ENCODE measurements at places on chromosomes 16 and 17. TPM values are rescaled to one million over a fixed set of nuclear protein-coding genes. Genes with fewer than 3 reads are reported as not detected.

ALDH3A1 gene
- 0.21 TPM for total RNA-seq

- no peak for DNase-seq
These were observed 18.4 kb upstream of the USP36 start for GRCh38 chr17:78859051-78859450.

DNA sequence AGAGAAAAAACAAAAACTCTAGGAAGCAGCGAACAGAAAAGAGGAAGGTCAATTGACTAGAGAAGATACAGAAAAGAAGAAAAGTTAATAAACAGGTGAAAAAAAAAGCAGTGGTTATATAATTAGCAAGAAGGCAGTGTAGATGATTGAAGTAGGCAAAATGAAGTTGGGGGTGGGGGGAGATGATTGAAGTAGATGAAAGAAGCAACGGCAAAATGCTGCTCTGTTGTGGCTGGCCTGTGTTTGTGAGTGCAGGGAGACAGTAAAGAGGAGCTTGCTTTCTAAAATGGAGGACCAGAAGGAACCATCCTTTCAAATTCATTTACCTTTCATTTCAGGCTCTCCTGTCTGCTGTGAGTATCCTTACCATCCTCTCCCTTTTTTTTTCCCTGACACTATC lies 3.6 kb downstream of the EVI2B start:
- DNase-seq, result no peak

ASGR1 gene
- total RNA-seq, result 1.3 TPM

DNA sequence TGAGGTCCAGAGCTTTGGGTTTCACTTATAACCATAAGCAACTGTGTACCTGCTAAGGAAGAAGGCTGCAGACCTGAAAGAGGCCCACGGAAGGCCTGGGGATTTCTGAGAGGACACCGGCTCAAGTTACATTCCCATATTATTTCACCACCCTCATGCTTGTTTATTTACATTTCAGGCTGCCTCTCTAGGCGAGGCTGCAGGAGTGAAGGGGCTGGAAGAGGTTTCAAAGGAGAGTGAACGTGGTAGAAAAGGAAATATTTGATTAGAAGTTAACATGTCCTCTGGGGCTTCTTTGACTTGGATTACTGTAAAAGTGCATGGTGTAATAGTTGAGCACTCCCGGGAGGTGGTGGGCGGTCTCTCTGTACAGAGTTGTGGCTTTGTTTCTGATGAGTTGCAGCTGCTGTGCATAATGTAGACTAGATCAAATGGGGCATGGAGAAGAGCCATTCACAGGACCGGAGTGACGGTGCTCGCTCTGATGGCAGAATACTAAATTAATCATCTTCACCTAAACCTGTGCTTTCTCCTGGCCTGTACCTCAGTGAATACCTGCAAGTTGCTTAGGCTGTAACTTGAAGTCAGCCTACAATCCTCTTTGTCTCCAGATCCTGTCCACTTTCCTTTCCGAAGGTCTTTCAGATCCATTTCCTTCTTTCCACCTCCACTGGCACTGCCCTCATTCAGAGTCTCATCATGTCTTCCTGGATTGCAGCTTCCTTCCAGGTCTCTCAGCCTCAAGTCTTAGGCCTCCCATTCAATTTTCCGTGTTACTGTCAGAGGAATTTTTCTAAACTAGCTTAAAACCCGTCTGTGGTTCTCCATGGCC lies 1.9 kb upstream of the CPD start:
- no peak for DNase-seq

DNA sequence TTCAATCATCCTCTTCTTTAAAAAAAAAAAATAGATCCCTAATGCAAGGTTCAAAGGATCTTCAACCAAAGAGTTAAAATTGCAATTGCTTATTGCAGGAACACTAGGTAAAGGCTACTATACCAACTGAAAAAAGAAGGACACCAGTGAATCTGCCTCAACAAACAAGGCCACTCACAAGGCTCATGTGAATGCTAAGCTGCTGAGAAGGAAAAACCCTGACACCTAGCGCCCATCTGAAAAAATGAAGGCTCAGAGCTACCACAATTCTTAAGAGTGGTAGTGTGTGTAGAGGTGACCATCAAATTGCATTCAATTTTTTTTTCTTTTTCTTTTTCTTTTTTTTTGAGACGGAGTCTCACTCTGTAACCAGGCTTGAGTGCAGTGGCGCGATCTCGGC lies 201.6 kb upstream of the C17orf78 start:
- no peak for DNase-seq

COA3 gene
- 48.8 TPM for total RNA-seq

SEC14L1 gene
- 279 TPM for total RNA-seq

DNA sequence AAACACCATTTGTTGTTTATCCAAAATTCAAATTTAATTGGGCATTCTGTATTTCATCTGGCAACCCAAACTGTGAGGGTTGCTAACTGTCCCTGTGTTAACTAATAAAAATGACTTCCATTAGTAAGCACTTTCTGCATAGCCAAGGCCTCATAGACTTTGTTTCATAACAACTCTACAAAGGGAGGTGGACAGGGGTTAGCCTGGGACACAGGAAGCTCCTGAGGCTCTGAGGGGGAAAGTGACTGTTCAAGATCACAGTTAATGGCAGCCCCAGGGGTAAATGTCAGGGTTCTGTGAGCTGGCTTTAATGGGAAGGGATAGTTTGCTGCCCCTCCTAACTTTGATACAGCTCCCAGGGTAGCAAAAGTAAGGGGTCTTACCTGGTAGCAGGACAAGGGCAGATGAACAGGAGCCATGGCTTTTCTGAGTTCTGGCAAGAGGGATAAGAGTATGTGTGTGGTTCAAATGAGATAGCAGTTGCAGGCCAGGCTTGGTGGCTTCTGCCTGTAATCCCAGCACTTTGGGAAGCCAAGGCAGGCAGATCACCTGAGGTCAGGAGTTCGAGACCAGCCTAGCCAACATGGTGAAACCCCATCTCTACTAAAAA lies 2.2 kb downstream of the HEATR9 start:
- no peak for DNase-seq

DNA sequence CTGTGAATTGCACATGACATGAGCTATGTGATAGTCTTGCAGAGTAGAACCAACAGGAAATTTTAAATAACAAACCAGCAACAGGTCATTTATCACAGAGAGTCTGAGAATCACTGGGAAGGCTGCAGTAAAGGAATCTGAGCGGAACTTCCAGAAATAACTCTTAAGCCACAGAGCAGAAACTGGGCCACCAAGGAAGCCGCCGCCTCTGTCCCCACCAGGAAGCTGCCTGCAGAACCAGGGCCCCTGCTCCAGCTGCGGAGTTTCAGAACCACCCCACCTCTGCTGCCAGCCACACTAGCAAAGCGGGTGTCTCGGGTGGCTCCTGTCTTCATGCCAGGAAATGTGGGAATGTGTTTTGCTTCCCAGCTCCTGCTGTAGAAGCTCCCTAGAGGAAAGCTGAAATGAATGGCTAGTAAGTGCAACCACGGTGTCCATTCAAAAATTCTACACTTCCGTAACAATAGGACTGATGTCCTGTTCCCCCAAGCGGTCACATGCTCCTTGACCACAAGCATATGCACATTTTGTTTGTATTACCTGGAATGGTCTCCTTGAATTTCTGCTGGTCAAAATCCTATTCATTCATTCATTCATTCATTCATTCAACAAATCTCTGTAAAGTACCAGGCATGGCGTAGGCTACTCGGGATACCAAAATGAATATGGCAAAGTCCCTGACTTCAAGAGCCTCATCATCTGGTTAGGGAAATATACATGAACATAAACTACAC lies 7.7 kb upstream of the ITPRIPL2 start:
- DNase-seq, result no peak

- DNase-seq, result no peak
These were observed 42.7 kb downstream of the STAT3 start for GRCh38 chr17:42345396-42346073.

- DNase-seq, result no peak
These were observed 77.2 kb downstream of the SNX11 start for GRCh38 chr17:48184721-48185120.

GRCh38 chr16:28041615-28042014 lies 21.9 kb downstream of the GSG1L start:
- no peak for DNase-seq

TXNDC11 gene
- 30.5 TPM for total RNA-seq

NGFR gene
- total RNA-seq, result 1.6 TPM

DNA sequence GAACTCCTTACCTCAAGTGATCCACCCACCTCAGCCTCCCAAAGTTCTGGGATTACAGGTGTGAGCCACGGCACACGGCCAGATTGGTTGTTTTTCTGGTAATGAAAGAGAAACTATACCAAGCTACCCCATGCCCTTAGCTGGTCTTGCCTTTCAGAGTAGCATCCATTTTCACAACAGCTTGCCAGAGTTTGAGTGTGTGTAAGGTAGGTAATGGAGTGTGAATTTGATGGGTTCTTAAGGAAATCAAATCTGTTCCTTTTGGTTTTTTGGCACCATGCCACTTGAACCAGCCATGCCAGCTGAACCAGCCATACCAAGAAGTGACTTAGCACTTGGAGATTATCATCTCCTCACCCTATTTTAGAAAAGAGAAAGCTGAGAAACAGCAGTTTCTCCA lies 5.1 kb downstream of the CALCOCO2 start:
- no peak for DNase-seq

DNA sequence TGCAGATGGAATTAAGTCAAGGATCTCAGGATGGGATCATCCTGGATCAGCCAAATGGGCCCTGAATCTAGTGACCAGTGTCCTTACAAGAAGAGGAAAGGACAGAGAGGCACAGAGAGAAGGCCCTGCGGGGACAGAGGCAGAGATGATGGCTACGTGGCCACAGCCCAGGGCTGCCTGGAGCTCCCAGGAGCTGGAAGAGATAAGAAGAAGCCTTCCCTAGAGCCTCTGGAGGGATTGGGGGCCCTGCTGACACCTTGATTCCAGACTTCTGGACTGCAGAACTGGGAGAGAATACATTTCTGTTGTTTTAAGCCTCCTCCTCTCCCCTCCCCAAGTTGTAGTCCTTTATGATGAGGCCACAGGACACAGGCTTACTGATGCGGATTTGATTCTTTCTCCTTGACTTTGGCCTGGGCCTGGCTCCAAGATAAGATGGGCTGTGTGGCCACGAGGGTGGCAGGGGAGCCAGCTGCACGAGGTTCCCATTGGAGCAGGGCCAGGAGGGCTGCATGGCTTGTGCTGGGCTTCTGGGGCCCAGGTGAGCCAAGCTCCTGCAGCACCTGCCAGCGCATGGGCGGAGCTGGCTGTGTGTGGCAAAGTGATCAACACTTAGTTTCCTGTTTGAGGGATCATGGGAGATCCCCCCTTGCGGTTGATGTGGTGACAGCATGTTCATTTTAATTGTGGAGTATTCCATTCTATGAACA lies 146.1 kb downstream of the IRF8 start:
- DNase-seq, result no peak

GRCh38 chr17:2929881-2930533 lies 133.4 kb downstream of the OR1D5 start:
- DNase-seq, result no peak

SP6 gene
- total RNA-seq, result 4.0 TPM

DNA sequence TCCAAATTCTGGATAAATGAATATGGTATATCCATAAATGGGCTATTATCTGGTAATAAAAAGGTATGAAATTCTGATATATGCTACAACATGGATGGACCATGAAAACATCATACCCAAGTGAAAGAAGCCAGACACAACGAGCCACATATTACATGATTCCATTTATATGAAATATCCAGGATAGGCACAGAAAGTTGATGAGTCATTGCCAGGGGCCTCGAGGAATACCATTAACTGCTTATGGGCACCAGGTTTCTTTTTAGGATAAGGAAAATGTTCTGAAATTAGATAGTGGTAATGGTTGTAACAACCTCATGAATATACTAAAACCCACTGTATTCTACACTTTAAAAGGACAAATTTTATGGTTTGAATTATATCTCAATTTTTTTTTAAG lies 123.2 kb downstream of the PITPNC1 start:
- DNase-seq, result no peak

- DNase-seq, result no peak
These were observed 32.2 kb downstream of the APPBP2 start for GRCh38 chr17:60493847-60494321.

DNA sequence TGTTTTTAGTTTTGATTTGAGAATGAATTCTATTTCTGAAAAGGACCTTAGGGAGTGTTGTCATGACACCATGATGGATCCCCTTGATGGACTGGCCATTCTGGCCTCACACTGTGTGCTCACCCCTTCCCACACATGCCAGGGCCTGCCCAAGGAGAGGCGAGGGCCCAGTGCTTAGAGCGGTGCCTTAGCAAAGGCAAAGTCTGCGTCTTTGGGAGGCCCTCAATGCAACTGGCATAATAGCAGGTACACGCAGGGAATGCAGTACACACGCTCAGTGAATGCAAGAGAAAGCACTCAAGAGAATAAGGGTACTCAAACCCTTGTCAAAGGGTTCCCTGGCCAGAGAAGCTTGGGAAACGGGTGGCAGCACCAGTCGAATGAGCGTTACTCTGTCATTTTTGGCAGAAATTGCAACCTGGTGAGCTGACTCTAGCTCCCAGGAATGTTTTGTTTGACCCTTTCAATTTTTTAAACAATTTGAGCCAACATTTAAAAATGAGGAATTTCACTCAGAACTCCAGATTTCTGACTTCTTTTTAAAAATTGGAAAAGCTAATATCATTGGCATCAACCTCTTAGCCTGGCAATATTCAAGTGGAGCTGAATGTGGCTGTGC lies 32.1 kb downstream of the NKD1 start:
- no peak for DNase-seq

DNA sequence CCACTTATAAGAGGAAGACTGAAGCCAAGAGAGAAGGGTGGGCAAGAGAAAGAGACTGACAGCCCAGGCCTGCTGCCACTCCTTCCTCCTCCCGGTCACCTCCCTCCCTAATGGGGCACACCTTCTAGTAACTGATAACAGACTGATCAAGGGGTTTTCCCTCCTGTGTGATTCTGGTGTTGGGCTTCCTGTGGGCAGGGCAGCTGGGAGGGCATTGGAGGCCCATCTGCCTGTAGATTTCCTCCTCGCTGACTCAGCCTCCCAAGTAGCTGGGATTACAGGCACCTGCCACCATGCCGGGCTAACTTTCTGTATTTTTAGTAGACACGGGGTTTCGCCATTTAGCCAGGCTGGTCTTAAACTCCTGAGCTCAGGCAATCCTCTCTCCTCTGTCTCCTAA lies 16.2 kb downstream of the CA4 start:
- DNase-seq, result no peak

TMEM88 gene
- total RNA-seq, result 1.6 TPM

DNA sequence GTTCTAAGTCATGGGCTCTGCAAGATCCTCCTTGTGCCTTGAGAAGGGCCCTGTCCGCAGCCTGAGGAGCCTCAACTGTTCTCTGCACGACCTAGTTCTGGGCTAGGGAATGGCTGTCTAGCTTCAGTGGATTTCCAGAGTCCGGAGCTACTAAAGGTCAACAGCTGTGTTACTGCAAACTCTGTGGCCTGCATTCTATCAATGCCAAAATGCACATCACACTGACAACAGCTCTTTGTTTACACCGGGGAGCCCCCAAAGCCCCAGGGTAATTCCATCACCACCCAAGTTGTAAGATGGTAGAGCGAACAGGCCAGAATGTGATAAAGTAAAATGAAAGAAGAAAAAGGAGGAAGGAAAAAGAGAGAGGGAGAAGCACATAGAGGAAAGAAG lies 610.2 kb downstream of the MAF start:
- no peak for DNase-seq
